ENCODE measurements at places on chromosomes 1 and 21.

GRCh38 chr1:30541721-30542485 lies 181.5 kb downstream of the MATN1 start:
- no peak for DNase-seq

GRCh38 chr1:75791022-75791421 lies 5.0 kb downstream of the RABGGTB start:
- DNase-seq, result peak; percentile 11

DNA sequence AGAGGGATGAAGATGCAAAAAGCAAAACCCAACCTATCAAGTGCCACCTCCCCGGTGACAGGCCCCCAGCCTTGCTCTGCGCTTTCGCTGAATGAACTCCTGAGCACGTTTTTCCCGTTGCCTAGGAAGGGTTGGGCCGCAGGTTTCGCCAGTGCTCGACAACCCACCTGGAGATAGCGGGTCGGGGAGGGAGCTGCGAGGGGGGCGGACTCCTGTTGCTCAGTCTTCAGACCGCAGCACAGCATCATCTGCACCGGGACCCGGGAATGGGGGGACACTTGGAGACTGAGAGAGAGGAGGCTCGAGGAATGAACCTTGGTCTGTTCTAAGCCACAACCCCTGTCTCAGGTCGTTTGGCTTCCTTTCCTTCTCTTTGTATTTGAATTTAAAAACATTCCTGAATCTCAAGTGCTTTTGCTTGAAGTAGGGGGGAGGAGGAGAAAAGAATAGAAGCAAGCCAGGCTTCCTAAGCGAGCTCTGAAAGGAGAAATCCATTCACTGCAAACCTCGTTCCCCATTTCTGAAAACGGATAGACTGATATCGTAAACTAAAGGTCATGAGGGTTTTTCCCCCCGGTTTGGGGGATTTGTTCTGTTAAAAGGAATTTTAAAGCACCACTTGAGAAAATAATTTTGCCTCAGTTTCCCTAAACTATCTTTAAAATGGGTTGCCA lies 1.2 kb downstream of the AK5 start:
- no peak for DNase-seq

DNA sequence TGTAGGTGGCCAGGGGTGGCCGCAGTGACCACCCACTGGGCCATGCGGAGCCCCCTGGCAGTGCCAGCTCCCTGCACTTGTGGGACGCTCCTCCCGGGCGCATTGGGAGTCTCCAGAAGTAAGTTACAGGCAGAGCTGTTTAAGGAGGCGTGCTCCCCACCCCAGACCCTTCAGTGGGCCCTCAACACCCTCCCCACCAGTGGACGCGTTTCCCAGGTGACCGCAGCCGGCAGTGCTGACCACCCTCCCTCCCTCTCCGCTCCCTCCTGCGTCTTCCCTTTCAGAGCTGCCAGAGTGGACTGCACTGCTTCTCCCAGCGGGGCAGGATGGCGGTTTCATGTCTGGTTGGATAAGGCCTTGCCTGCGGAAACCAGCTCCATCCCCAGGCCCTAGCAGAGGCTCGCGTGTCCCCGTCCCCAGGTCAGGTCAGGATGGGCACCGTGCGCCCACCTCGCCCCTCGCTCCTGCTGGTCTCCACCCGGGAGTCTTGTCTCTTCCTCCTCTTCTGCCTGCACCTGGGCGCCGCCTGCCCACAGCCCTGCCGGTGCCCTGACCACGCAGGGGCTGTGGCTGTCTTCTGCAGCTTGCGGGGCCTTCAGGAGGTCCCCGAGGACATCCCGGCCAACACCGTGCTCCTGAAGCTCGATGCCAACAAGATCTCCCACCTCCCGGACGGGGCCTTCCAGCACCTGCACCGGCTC lies 1.1 kb downstream of the LRRC3 start:
- no peak for DNase-seq

- no peak for DNase-seq
Measured at GRCh38 chr1:230148126-230148652, 81.2 kb downstream of the GALNT2 start.

DNA sequence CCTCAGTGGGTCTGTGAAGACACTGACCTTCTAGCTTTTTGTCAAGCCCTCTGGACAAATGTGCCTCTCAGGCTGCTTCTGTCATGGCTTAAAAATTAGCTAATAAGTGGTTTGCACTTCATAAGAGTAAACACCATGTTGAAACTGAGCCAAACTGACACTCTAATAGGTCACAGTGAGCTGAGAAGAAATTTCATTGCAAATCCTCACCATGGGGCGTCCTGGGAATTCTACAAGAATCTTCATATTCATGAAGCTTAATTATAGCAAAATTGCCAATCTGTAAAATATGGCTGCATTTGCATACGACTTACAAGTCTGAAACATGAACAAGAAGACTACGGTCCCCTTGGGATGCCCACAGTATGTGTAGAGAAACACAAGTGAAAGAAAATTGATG lies 188.6 kb downstream of the DSCAM start:
- DNase-seq, result no peak

GRCh38 chr1:185668013-185668412 lies 66.2 kb upstream of the HMCN1 start:
- DNase-seq, result no peak

GRCh38 chr1:21189421-21189820 lies 12.7 kb upstream of the EIF4G3 start:
- no peak for DNase-seq

DNA sequence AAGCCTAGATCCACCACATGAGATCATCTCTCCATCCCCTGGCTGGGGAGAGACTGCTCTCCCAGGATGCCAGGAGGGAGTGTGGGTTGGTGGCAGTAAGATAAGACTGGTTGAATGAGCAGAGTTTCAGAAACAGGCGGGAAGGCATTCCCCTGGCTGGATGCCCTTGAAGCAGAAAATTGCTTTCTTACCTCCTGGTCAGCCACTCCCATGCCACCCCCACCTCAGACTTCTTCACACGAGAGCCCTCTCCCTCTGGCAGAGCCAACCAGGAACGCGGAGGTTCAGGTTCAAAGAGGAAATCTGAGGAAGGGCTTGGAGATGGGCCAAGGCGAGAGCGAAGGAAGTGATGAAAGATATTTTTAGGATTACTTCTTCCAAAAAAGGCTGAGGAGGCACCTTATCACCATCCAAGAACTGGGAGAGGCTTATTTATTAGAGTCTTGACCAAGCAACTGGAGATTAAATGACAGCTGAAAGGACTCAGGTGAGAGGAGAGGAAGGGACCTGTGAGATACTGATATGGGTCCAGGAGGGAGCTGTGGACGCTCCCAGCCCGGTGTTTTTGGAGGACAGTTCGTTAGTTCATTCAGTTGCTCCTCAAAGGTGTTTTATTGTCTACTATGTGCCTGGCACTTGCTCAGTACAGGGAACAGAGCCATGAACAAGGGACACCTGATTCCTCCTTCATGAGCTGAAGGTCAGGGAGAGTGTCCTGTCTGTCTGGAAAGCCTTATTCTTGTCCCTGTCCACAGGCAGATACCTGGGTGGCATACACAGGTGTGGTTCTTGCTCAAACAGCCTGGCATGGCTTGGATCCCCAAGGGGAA lies 18.9 kb upstream of the SLC26A9 start:
- DNase-seq, result peak; percentile 67

DNA sequence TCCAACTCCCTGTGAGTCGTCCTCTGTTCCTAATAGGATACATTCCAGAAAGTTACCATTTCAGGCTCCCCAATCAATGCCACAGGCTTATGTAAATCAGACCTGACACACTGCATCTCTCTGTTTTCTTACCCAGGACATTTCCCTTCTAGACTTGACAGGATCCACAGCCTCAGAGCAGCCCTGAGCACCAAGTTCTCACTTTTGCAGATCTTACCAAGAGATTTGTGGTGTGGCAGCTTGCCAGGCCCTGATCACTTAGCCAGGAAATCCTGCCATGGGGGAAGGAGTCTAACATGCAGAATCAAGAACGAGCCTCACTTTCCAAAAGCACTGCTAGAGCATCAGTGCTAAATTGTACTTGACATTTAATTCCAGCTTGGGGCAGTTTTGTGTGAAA lies 202.9 kb downstream of the TBX15 start:
- DNase-seq, result peak; percentile 39

GRCh38 chr1:163440090-163440489 lies 118.3 kb downstream of the NUF2 start:
- DNase-seq, result no peak

DNA sequence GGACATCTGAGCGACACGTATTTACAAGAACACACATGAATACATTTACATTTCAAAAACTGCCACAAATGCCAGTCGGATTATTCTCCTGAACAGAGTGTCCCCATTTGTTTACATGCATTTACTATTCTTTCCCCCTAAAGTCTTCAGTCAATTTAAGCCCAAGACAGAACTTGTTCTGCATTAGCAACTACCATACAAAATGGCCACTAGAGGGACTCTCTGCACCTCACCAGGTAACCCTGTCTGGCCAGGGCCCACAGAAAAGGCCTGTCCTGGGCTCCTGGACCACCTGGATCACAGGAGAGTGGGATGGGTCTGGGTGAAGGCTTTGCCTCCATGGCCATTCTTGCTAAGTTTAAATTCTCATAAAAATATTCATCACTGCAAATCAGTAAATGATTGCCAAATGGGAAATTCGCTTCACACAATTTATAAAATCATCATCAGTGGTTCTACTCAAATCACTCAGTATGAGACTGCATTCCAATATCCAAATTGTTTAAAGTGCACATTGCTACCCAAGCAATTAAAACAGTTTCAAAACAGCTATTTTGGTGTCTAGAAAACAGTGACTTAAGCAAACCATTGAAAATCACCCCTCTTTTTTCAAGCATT lies 12.5 kb upstream of the GUCA2A start:
- peak; percentile 48 for DNase-seq

DNA sequence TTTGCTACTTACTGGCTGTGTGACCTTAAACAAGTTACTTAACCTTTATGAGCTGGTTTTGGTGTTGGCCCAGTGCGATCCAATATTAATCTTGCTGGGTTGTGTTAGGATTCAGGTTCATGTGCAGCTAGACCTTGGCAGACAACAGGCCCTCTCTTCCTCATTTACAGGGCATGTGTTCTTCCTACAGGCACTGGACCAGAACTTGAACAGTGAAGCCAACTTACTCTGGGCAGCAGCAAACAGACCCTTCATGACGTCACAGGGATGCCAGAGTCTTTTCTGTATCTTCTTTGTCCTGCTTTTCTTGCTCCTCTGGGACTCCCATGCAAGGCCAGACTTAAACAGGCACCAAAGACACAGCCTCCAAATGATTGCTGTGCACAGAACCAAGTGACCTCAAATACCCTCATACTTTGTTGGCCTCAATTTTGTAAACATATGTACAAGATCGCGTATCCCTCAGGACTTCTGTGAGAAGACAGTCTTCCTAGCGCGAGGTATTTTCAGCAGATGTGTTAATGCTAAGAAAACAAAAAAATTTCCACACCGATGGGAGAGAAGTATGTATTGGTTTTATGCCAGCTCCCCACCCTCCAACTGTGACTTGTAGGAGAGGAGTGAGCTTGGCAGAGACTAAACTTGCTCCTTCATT lies 73.7 kb downstream of the URB2 start:
- no peak for DNase-seq

- DNase-seq, result no peak
Measured at GRCh38 chr1:36982709-36983108, 51.6 kb downstream of the GRIK3 start.

GRCh38 chr1:245995474-245995873 lies 511.6 kb downstream of the SMYD3 start:
- no peak for DNase-seq

GRCh38 chr1:220526294-220526693 lies 1.6 kb upstream of the MARK1 start:
- no peak for DNase-seq

DNA sequence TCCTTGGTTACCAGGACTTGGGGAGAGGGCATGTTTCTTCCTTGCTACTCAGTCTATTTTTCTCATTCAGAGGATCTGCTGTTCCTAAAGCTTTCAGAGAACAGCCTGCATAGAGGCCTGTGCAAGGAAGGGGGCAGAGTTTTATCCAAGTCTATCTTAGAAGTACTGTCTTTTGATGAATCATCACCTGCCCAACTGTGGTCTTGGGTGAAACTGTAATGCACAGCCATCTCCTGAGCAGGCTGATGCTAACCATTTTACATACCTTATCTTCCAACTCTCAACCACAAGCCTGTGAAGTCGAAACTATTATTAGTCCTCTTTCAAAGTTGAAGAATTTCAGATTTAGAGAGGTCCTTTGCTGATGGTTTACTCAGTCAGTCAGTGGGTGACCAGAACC lies 368.0 kb downstream of the HHAT start:
- DNase-seq, result peak; percentile 72

DNA sequence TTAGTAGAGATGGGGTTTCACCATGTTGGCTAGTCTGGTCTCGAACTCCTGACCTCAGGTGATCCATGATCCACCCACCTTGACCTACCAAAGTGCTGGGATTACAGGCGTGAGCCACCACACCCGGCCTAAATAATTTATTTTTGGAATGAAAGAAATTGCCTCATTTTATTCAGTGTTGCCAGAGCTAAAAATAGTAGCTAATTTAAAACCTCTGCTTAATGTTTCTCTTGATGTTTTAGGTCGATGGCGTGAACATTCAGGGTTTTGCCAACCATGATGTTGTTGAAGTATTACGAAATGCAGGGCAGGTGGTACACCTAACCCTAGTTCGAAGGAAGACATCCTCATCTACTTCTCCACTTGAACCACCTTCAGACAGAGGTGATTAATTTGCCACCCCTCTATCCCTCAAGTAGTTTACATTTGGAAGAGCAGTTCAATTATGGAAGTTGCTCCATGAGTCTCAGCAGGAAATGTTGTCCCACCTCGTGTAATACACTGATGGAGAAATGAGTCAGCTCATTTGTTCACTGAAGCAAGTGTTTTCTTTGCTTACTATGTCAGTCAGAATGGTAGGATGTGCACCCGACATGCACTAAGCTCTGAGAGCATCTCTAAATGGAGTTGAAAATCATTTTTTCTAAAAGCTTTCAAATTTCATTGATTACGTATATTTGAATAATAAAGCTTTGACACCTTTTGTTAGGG lies 54.9 kb downstream of the PATJ start:
- peak; percentile 5 for DNase-seq

GRCh38 chr1:205477759-205478247 lies 22.0 kb upstream of the BLACAT1 start:
- DNase-seq, result peak; percentile 93

- DNase-seq, result no peak
Measured at GRCh38 chr1:104726917-104727316, 977.2 kb downstream of the AMY1C start.

DNA sequence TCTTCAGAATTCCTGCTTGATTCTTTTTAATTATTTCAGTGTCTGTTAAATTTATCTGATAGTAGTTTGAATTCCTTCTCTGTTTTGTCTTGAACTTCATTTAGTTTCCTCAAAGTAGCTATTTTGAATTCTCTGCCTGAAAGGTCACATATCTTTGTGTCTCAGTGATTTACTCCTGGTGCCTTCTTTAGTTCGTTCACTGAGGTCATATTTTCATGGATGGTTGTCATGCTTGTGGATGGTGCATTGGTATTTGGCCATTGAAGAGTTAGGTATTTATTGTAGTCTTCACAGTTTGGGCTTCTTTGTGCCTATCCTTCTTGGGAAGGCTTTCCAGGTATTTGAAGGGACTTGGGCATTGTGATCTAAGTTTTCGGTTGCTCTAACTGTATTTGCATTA lies 267.9 kb downstream of the HHAT start:
- DNase-seq, result peak; percentile 6

GRCh38 chr1:3863231-3863935 lies 6.1 kb downstream of the DFFB start:
- no peak for DNase-seq

GRCh38 chr1:156924478-156925153 lies 4.2 kb downstream of the LRRC71 start:
- no peak for DNase-seq

GRCh38 chr1:92577261-92577895 lies 90.7 kb upstream of the GFI1 start:
- no peak for DNase-seq

GRCh38 chr1:31166462-31166861 lies 73.2 kb downstream of the NKAIN1 start:
- DNase-seq, result no peak
